ENCODE measurements at places on chromosomes 1 and 21.
A peak's percentile ranks its signal among the peaks of the same experiment; 100 is the strongest.

DNA sequence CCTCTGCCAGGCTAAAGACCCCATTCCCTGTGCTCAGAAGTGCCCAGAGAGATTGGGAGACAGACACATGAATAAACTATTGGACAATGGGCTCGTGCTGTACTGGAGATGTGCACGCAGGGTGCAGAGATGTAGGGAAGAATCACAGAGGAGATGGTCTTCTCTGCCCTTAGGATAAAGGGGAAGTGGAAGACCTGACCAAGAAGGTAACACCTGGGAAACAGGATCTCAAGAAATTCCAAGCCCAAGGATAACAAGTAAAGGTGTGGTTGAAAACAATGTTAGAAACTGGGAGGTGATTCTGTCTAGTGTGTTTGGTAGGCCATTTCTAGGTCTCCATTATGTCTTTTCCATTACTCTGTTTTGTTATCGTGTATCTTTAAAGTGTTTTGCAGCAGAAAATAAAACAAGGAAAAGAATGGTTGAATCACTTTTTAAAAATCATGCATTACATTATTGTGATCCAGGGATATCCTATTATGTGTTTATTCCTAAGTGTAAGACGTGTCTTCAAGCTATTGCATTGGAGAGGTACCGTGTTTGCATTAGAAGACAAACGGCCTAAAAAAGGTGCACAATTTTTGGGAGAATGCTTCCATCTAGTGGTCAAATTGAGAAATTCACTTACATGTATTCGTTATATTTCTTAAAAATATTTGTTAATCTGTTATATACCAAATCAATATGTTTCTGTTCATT, 40.8 kb upstream of the KCTD3 start:
- no peak for DNase-seq

DNA sequence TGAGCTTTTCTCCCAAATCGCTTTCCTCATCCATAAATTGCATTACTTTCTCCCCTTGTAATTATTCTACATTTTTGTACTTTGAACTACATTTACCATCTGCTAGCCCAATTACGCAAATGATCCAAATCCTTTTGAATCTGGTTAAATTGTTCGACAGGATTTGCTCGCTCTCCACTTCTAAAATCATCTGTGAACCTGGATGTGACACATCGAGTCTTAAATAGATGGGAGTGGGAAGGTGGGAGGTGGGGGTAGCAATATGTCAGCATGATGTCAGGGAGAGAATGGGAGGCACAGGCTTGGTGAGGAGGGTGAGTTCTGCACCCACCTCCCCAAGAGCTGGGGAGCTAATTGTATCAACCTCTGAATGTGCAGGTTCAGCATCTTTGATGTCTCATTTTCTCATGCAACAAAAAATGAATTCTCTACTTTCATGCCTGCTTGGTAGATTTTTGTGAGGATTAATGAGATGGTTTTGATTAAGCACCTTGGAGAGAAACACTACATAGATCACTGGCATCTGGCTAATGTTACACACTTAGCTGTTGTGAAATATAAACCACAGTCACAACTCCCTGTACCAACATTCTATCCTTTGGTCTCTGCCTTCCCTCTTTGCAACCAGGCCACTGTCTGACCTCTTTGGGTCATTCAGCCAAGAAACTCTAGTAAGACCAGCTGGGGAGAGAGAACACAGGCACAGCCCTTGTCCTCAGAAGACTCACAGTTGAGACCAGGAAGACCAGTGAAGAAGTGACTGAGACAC, 165.1 kb downstream of the DAB1 start:
- DNase-seq: no peak

GRCh38 chr1:77534456-77534855, 148.0 kb downstream of the ZZZ3 start:
- no peak for DNase-seq

- no peak for DNase-seq
Observed at GRCh38 chr1:220879509-220880361, 492 bp downstream of the HLX start.

DNA sequence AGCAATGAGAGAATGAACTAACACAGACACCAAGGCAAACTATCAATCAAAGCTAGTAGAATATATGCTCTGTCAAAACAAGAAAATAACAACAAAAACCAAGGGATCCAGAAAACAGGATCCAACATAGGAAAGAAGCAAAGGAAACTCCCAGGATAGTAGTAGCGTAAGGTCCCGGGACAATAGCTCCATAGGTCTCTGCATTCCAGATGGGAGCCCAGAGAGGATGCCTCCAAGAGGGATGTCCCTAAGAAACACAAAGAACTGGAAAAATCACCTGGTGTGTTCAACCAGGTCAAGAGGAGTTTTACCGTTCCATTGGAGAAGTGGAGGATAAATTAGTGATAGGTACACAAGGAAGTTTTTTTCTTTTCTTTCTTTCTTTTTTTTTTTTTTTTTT, 5.7 kb upstream of the FAM43B start:
- DNase-seq: no peak

DNA sequence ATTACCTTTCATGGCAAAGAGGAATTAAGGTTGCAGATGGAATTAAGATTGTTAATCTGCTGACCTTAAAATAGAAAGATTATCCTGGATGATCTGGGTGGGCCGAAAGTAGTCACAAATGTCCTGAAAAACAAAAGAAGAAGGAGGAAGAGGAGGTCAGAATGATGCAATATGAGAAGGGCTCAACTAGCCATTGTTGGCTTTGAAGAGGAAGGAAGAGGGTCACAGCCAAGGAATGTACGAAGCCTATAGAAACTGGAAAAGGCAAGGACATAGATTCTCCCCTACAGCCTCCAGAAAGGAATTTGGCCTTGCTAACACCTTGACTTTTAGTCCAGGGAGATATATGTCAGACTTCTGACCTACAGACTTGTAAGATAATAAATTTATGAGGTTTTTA, 39.4 kb upstream of the FMOD start:
- no peak for DNase-seq

GRCh38 chr1:9538669-9539164, 548 bp upstream of the SLC25A33 start:
- peak; percentile 40 for DNase-seq

- no peak for DNase-seq
Observed at GRCh38 chr1:207139616-207140015, 35.6 kb downstream of the C4BPA start.

GRCh38 chr1:2170211-2170610, 24.4 kb downstream of the FAAP20 start:
- DNase-seq: no peak

- no peak for DNase-seq
Observed at GRCh38 chr1:109935451-109935900, 24.8 kb downstream of the CSF1 start.

GRCh38 chr1:44390277-44390676, 14.8 kb upstream of the RNF220 start:
- DNase-seq: no peak

- no peak for DNase-seq
Observed at GRCh38 chr21:28821276-28822122, 171.2 kb downstream of the LTN1 start.

DNA sequence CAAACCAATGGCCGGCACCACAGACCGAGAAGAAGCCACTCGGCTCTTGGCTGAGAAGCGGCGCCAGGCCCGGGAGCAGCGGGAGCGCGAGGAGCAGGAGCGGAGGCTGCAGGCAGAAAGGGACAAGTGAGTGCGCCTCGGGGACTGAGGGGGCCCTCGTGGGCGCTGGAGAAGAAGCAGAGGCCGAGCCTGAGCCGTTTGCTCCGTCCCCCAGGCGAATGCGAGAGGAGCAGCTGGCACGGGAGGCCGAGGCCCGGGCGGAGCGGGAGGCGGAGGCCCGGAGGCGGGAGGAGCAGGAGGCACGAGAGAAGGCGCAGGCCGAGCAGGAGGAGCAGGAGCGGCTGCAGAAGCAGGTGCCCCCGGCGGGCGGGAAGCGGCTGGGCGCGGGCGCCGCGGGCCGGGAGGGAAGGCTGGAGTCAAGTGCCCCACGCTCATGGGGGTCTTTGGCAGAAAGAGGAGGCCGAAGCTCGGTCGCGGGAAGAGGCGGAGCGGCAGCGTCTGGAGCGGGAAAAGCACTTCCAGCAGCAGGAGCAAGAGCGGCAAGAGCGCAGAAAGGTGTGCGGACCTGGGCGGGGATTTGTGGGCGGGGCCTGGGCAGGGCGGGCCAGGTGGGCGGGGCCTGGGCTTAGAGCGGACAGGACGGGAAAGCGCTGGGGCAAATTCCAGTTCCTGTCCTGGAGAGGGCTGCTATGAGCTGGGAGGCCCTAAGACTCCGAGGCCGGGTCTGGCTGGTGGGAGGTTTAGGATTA, 22.7 kb downstream of the MAP7D1 start:
- DNase-seq: no peak

- no peak for DNase-seq
Observed at GRCh38 chr1:90854397-90854924, 137.4 kb upstream of the BARHL2 start.

- DNase-seq: no peak
Observed at GRCh38 chr1:94456736-94457135, 38.5 kb downstream of the ABCD3 start.

DNA sequence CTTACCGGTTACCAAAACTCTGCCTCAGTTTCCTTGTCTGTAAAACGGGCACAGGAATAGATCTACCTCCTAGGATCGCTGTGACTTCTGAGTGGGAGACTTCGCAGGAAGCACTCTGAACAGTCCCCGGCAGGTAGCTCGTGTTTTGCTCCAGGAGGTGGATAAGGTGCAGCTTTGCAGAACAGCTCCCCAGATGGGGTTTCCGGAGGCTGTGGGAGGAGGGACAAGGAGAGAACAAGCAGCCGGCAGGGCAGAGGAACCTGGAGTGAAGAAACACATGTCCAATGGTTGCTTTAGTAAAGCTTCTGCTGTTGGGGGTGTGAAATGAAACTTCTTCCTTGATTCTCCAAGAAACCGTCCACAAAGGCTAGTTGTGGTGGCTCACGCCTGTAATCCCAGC, 95.5 kb upstream of the TARDBP start:
- DNase-seq: no peak

GRCh38 chr1:117967477-117967876, 37.9 kb downstream of the WDR3 start:
- DNase-seq: no peak
